ENCODE measurements at places on chromosomes 5 and 9.
A peak's percentile ranks its signal among the peaks of the same experiment; 100 is the strongest.

GRCh38 chr9:112050544-112051475 is 124.3 kb downstream of the SUSD1 start:
- no peaks in the 10 kb centered on the region for H3K36me3 ChIP-seq
- DNase-seq, result no peak
- H3K27me3 ChIP-seq, result no peaks in the 10 kb centered on the region
- no peak overlapping the region for H3K27ac ChIP-seq

GRCh38 chr5:115170134-115170928 is 623 bp upstream of the TRIM36 start:
- H3K27me3 ChIP-seq, result no peaks in the 10 kb centered on the region
- H3K4me3 ChIP-seq, result peak overlapping the region; percentile 83
- H3K27ac ChIP-seq, result peak overlapping the region; percentile 65
- no peaks in the 10 kb centered on the region for H3K36me3 ChIP-seq
- H3K4me1 ChIP-seq, result peaks cover 6% of the 10 kb centered on the region

GRCh38 chr5:77952636-77953212 is 176.6 kb upstream of the TBCA start:
- H3K36me3 ChIP-seq, result no peaks in the 10 kb centered on the region
- no peak overlapping the region for H3K4me3 ChIP-seq
- no peak for DNase-seq

GRCh38 chr9:5402217-5402616 is 35.5 kb downstream of the PLGRKT start:
- no peaks in the 10 kb centered on the region for H3K36me3 ChIP-seq
- no peaks in the 10 kb centered on the region for H3K4me1 ChIP-seq
- no peak overlapping the region for H3K4me3 ChIP-seq
- DNase-seq, result no peak

GRCh38 chr9:133188006-133188842 is 20.8 kb downstream of the OBP2B start:
- no peaks in the 10 kb centered on the region for H3K4me1 ChIP-seq
- peak; percentile 46 for DNase-seq
- H3K27ac ChIP-seq, result no peak overlapping the region
- H3K36me3 ChIP-seq, result no peaks in the 10 kb centered on the region
- H3K27me3 ChIP-seq, result no peaks in the 10 kb centered on the region
- H3K4me3 ChIP-seq, result no peak overlapping the region

GRCh38 chr9:129481810-129482511 is 138.9 kb downstream of the C9orf50 start:
- peak overlapping the region; percentile 100 for H3K27ac ChIP-seq
- no peaks in the 10 kb centered on the region for H3K27me3 ChIP-seq
- peaks cover 24% of the 10 kb centered on the region for H3K4me1 ChIP-seq
- DNase-seq, result no peak
- H3K4me3 ChIP-seq, result peak overlapping the region; percentile 63

DNA sequence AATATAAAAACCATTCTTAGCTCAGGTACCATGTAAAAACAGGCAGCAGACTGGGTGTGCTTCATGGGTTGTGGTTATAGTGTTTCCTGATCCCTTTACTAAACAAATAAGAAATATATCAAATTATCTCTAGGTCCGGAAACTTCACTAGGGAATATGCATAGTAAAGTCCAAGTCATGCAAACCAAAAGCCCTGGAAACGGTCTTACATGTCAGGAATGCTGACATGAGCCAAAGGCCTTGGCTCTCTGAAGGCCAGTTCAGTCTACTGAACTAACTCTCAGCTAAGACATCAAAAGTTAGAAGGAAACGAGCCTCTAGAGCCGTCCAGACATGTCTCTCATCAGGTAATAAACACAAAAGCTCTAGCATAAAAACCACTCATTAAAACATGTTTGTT is 778.9 kb upstream of the ZNF608 start:
- no peaks in the 10 kb centered on the region for H3K36me3 ChIP-seq
- no peaks in the 10 kb centered on the region for H3K4me1 ChIP-seq
- no peak for DNase-seq
- H3K27ac ChIP-seq, result no peak overlapping the region
- no peaks in the 10 kb centered on the region for H3K27me3 ChIP-seq

DNA sequence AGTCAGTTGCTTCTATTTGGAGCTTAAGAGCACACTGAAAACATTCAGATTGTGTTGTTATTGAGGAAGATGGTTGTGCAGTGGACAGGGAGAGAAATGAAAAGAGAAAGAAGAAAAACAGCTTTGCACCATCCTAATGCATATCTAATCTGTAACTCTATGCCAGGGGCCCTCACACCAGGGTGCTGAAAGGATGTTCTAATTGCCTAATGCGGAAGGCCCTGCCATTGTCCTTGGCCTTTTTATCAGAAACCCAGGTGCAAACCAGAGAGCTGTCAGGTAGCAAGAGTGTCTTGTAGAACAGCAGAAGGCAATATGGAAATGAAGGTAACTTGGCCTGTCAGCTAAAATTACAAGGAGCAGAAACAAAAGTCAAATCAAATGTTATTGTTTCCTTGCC is 384.5 kb upstream of the PIK3R1 start:
- no peaks in the 10 kb centered on the region for H3K4me1 ChIP-seq
- H3K4me3 ChIP-seq, result no peak overlapping the region
- no peak for DNase-seq
- no peaks in the 10 kb centered on the region for H3K27me3 ChIP-seq

GRCh38 chr9:123597876-123598556 is 242.0 kb downstream of the CRB2 start:
- H3K27ac ChIP-seq, result no peak overlapping the region
- no peaks in the 10 kb centered on the region for H3K4me1 ChIP-seq

DNA sequence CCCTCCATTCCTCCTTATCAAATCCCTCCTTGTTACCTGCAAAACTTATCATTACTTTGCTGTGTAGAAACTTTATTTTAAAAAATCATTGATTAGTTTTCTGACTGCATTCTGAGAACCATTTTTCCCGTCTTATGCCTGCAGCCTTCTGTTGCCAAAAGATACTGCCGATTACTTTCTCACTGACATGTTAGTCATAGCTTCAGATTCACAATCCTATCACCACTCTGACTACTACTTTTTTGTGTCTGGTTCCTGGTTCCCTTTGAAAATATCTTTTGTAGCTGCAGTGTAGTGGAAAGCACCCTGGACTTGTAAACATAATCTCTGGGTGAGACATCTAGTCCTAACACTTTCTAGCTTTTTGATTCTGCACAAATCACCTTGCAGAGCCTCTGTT is 71.7 kb downstream of the NR2F1 start:
- no peak for DNase-seq
- no peaks in the 10 kb centered on the region for H3K27me3 ChIP-seq
- H3K36me3 ChIP-seq, result no peaks in the 10 kb centered on the region
- H3K27ac ChIP-seq, result no peak overlapping the region

DNA sequence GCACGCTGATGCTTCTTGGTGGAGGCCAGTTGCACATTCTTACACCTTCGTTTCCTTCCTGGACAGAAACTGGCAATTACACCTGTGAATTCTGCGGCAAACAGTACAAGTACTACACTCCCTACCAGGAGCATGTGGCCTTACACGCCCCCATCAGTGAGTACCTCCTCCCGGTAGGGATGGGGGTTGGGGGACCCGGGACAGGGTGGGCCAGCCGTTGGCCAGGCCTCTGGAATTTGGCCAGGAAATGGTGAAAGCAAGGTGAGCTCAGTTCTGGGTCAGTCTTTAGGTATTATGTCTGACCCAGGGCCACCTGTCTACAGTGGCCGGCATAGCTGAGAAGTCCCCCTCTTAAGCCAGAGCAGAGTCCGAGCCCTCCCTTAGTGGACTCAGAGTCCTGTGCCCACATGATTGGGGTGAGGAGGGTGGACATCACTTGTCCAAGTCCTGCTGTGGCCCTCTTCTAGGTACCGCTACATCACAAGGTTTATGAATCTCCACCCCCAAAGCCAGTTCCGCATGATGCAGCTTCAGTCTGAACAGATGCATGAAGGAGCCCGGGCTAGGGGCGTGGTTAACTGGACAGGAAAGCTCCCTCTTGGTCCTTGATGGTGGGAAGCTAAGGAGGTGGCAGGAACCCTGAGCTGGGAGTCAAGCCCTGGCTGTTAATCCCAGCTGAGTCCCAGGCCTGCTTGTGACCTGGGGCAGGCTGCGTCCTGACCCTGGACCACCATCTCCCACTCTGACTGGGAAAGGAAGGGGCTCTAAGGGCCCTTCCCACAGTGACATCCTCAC is 61.3 kb downstream of the AMBP start:
- H3K4me1 ChIP-seq, result no peaks in the 10 kb centered on the region
- no peak overlapping the region for H3K27ac ChIP-seq
- DNase-seq, result no peak
- peaks cover 20% of the 10 kb centered on the region for H3K36me3 ChIP-seq
- H3K4me3 ChIP-seq, result no peak overlapping the region
- no peaks in the 10 kb centered on the region for H3K27me3 ChIP-seq

DNA sequence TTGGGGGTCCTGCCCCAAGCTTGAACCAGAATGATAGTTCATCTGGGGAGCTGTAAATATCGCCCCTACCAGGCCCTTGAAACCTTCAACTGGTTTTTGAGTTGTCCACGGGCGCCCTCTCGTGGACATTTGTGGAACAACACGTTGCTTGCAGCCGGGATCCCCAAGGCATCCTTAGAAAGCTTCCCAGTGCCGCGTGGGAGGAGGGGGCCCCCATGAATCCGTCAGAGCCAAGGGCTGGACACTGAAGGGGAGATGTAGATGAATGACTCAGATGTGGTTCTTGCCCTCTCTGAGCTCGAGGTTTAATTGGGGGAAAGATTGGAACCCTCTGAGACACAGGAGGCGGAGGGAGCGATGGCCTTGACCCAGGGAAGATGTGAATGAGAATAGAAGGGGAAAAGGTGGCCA is 31.8 kb upstream of the ORM1 start:
- DNase-seq, result no peak
- no peak overlapping the region for H3K27ac ChIP-seq
- peaks cover 9% of the 10 kb centered on the region for H3K36me3 ChIP-seq
- no peak overlapping the region for H3K4me3 ChIP-seq
- no peaks in the 10 kb centered on the region for H3K4me1 ChIP-seq
- no peaks in the 10 kb centered on the region for H3K27me3 ChIP-seq

GRCh38 chr9:87957839-87958238 is 16.5 kb downstream of the CDK20 start:
- H3K36me3 ChIP-seq, result no peaks in the 10 kb centered on the region
- H3K4me1 ChIP-seq, result no peaks in the 10 kb centered on the region
- H3K27ac ChIP-seq, result no peak overlapping the region
- DNase-seq, result no peak

DNA sequence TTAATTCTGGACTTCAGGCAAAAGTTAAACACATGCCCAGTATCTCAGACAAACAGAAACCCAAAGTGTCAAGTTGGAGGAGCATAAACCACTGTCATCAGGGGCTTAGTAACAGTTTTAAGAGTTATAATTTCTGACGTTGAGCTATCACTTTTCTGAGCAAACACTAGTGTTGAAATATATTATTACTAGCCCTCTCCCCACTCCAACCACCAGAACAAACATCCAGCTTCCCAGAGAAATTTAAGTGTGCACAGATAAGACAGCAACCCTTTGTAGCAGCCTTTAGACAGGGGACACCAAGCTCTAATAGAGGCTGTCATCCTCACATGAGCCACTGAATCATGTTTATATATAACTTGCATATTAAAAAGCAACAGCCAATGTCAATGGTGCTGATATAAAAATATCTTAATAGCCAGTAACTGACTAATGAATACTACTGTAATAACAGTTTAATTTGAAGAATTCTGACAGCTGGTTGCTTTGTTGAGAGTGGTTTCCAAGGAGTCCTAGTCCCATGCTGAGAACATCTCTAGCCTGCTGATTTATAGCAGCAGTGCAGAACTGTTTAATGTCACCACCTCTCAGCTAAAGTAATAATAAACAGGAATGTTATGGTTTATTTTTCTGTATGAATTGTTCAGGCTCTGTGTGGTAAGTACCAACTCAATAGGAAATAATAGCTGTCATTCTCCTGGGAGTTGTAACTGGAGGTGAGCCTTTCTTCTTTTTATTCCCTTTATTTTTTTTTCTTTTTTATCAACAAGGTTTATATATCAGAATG is 528.7 kb upstream of the ZNF608 start:
- H3K27me3 ChIP-seq, result no peaks in the 10 kb centered on the region
- no peak overlapping the region for H3K27ac ChIP-seq
- H3K4me3 ChIP-seq, result no peak overlapping the region
- no peaks in the 10 kb centered on the region for H3K36me3 ChIP-seq
- no peak for DNase-seq
- H3K4me1 ChIP-seq, result no peaks in the 10 kb centered on the region

DNA sequence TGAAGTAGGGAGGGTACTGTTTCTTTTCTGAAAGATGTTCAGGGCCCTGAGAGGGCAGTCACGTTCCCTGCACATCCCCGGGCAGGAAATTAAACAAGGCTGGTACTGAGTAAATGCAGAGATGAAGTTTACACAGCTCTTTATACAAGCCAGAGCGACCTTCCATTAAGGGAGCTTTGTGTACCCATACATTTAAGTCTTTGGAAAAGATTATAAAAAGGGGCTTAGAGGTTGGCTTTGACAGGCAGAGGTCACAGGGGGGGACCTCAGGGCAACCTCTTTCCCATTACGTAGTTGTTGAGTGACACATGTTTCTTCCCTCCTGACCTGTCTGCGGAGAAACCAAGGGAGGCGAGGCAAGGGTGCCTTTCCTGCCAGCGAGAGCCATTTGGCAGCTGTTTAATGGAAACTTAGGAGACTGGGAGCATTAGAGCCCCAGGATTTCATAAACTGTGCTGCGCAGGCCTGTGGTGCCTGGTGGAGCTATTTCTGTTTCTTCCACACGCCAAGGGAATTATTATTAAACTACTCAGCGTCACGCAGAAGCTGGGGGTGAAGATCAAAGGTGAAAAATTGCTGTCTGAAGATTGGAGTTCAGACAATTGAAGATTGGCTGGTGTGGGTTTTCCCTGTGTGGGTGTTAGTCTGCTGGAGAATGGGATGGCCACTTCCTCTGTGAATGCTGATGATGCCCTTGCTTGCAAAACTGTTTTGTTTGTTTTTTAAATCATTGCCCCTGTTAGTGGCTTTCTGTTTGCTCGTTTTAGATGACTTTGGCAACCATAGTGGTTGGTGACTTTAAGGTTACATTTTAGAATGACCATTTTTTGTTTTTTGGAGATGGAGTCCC is 3.2 kb upstream of the SMIM32 start:
- H3K4me3 ChIP-seq, result no peak overlapping the region
- H3K36me3 ChIP-seq, result no peaks in the 10 kb centered on the region
- no peak for DNase-seq
- H3K27ac ChIP-seq, result no peak overlapping the region
- no peaks in the 10 kb centered on the region for H3K27me3 ChIP-seq

DNA sequence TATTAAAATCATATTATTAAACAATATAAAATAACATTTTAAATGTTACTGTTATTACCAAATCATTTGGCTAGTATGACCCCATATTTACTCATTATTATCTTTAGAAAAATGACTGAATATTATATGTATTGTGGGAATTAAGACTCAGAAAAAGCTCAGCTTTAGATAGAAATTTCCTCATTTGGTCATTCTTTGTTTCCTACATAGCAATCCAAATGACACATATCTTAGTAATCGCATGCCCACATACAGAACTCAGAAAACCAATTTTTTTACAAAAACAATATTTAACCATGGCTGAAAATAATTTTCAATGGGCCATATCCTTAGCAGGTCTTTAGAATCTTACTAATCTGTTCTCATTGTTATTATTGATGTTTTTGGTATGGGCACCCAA is 53.8 kb upstream of the TSLP start:
- no peak for DNase-seq
- no peaks in the 10 kb centered on the region for H3K27me3 ChIP-seq
- no peak overlapping the region for H3K4me3 ChIP-seq
- H3K4me1 ChIP-seq, result no peaks in the 10 kb centered on the region
- no peaks in the 10 kb centered on the region for H3K36me3 ChIP-seq
